SJCRH30 (cell line): ENCODE measurements at places on chromosomes 3 and 15. TPM values are rescaled to one million over a fixed set of nuclear protein-coding genes. Genes with fewer than 3 reads are reported as not detected.

DNA sequence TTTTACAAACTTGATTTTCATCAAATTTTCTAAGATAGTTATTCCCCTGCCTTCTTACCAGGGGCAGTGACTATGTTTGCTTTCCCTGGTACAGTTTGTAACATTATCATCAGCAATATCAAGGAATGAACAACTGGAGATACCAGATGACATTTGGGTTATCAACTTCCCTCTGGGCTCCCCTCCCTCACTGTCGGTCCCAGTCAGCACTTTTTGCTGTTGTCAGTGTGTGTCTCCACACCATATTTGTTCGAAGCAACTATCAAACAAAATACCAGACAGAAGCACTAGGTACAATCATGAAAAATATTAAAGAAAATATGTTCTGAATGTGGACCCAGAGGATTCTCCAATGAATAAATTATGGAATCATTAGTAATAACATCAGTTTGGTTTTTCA, 75.3 kb downstream of the PLOD2 start:
- no peak overlapping the region for H3K27ac ChIP-seq
- no peaks in the 10 kb centered on the region for H3K27me3 ChIP-seq
- no peaks in the 10 kb centered on the region for H3K36me3 ChIP-seq
- DNase-seq, result peak; percentile 11

DNA sequence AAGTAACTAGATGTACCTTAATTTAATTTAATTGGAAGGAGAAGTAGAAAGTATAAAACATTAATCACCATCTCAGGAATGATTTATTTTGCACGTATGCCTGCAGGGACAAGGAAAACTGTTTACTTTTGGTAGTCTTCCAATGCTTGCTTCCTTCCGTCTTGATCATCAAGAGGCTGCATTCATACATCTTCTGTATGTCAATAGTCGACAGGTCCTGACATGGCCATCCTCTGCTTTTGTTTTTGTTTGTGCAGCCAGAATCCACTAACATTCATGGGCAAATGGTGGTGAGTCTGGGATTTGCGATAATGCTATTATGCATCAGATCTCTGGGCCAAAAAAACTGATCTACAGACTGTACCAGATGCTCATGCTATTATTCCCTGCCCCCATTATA, 56.6 kb upstream of the ZPLD1 start:
- H3K27ac ChIP-seq, result no peak overlapping the region
- no peaks in the 10 kb centered on the region for H3K36me3 ChIP-seq
- DNase-seq, result no peak
- no peak overlapping the region for H3K4me3 ChIP-seq

DNA sequence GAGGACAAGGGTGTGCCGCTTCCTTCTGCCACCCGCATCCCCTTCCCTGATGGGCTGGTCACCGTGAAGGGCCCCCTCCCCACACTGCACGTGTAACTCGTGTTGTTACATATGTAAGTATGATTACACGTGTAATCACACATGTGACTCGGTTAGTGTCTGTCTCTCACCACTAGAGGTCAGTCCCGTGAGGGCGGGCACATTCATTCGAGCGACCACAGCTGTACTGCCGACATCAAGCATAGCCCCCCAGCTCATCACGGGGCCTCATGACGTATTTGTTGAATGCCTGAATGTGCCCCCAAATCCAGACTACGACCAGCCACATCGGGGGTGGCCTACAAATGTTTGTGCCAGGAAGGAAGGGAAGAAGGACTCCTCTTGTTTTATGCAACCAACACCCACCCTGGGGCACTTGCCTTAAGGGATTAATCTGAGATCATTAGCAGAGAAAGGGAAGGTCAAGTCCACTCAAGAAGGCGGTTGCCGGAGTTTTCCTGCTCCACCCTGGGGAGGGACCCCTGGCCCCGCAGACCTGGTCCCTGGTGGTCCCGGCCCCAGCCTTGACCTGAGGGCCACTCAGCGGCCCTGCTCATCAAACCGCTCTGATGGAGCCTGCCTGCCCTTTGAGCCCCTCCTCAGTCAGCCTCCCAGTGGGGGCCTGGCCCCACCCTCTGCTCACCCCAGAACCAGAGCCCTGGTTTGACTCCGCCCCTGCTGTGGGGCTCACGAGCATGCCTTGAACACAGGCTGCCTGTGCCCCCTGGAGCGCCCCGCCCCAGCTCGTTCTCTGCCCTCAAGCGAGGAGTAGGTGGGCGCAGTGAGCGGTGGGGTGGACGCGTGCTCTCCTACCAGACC, 52.8 kb downstream of the RGMA start:
- H3K4me3 ChIP-seq, result peak overlapping the region; percentile 33
- H3K27ac ChIP-seq, result peak overlapping the region; percentile 79
- peak; percentile 80 for DNase-seq
- H3K4me1 ChIP-seq, result peaks cover 15% of the 10 kb centered on the region

DNA sequence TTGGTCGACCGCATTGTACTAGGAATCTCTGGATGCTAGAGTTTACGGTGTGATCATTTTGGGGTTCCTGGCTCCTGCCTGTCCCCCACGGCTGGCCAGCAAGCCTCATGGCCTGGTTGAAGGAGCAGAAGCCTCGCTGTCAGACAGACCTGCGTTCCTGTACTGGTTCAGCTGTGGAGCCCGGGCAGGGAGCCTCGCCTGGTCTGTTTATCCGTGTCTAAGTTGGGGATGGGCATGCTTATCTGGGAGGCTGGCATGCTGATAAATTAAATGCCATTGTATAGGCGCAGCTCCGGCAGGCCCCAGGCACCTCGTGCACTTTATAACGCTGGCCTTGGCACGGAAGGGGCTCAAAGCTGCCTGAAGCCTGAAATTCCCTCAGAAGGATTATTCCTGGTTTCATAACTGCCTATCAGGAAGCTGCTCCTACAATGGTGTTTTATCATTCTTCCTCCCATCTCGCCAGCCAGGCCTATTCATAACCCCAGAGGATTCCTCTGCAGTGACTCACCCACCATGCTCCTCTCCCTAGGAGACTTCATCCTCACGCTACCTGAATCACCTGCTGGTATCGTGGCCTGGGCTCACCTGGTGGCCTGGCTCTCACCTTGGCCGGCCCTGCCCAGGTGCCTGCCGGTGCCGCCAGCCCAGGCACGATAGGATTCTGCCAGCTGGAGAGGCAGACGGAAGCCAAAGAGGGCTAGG, 110.9 kb downstream of the ASB7 start:
- no peaks in the 10 kb centered on the region for H3K36me3 ChIP-seq
- no peak overlapping the region for H3K4me3 ChIP-seq
- peak overlapping the region; percentile 67 for H3K27ac ChIP-seq
- peak; percentile 78 for DNase-seq

The CHDH gene
- total RNA-seq, result 0.41 and 0.42 TPM in 2 replicates

- H3K4me3 ChIP-seq, result no peak overlapping the region
- H3K36me3 ChIP-seq, result no peaks in the 10 kb centered on the region
- H3K4me1 ChIP-seq, result no peaks in the 10 kb centered on the region
- DNase-seq, result no peak
- H3K27me3 ChIP-seq, result no peaks in the 10 kb centered on the region
Measured at GRCh38 chr3:113623324-113623723, 73.1 kb downstream of the USF3 start.

The CAV3 gene
- total RNA-seq, result 21.9 and 24.1 TPM in 2 replicates

DNA sequence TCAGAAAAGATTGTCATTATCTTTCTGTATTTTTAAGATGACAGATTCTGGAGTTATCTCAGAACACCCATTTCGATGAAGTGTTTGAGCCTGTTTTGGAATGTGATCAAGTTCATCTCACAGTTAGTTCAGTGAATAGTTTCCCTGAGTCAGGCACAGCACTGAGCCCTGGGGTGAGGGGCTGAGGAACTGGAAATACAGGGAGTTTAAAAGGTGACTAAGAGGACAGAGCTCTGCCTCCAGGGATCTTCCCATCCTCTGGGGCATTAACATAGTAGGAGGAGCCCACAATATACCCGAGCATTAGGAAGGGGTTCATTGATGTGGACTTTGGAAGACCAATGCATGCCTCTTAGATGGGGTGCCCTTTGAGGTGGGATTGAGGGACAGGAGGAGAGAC, 355.1 kb downstream of the CLSTN2 start:
- no peak for DNase-seq
- no peaks in the 10 kb centered on the region for H3K27me3 ChIP-seq
- H3K36me3 ChIP-seq, result no peaks in the 10 kb centered on the region
- H3K27ac ChIP-seq, result no peak overlapping the region
- H3K4me1 ChIP-seq, result peaks cover 17% of the 10 kb centered on the region

DNA sequence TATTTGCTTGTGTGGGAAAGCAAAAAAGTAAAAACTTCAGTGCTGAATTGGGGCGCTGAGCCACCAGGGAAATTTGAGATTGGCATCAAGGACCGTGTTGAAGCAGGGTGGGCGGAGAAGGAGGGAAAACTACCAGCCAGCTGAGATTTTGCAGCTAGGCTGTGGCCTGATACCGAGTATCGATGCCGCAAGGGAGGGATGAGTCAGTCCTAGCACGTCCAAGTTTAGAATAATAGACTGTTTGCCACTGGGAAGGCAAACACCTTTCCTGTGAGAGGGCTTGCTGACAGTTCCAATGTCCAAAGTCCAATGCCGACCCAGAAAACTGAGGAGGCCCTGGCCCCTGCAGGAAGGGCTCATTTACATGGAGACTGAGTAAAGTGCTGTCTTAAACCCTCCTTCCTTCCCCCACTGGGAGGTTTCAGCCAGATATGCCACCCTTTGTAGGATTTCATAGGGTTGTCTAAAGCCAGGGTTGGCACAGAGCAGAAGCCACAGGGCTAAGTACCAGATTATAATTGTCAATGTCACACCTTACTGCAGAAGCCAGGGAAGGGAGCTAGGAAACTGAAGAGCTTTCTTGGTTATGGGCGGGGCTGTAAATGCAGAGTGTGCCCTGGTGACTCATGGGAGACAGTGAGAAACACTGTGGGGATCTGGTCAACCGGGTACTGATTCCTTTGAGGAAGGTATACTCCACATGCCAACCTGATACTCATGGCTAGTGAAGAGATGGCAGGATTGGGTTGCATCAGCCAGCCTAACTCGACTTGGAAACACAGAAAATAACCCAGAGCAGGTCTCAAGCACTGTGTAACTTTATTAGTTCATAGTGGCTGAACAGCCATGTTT, 28.4 kb upstream of the PIK3CB start:
- peak overlapping the region; percentile 17 for H3K4me3 ChIP-seq
- H3K27me3 ChIP-seq, result no peaks in the 10 kb centered on the region
- peak; percentile 26 for DNase-seq

GRCh38 chr3:60085649-60086048, 1035.8 kb upstream of the CFAP20DC start:
- no peak for DNase-seq
- no peaks in the 10 kb centered on the region for H3K27me3 ChIP-seq
- H3K27ac ChIP-seq, result no peak overlapping the region
- H3K4me3 ChIP-seq, result no peak overlapping the region

The ATP2B2 gene
- not detected in 2 replicates for total RNA-seq

The VPS13C gene
- 32.3 and 35.5 TPM in 2 replicates for total RNA-seq

GRCh38 chr15:35750051-35750450, 204.1 kb upstream of the DPH6 start:
- no peaks in the 10 kb centered on the region for H3K36me3 ChIP-seq
- no peak overlapping the region for H3K4me3 ChIP-seq
- H3K27ac ChIP-seq, result no peak overlapping the region
- H3K27me3 ChIP-seq, result peaks cover 3% of the 10 kb centered on the region; the same call in 1 of the 2 replicates

DNA sequence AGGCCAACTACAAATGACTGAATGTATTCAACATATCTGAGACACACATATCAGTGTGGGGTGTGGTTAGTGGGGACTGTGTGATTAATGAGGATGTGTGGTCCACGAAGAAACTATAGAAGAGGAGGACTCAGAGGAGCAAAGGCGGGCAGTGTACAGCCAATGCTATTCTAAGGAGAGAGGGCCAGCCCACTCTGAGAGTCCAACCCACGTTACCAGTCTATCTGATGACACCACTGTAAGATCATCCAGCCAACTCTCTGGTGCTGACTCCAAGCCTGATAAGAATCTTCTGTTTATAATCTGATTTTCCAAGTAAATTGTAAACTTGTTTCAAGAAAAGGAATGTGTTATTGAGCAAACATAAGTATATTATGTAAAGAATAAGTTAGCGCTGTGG, 47.2 kb downstream of the MCF2L2 start:
- H3K36me3 ChIP-seq, result no peaks in the 10 kb centered on the region
- no peaks in the 10 kb centered on the region for H3K4me1 ChIP-seq
- no peak for DNase-seq
- H3K4me3 ChIP-seq, result no peak overlapping the region
- no peaks in the 10 kb centered on the region for H3K27me3 ChIP-seq
- H3K27ac ChIP-seq, result no peak overlapping the region

- no peaks in the 10 kb centered on the region for H3K4me1 ChIP-seq
- peaks cover 55% of the 10 kb centered on the region for H3K36me3 ChIP-seq
- H3K4me3 ChIP-seq, result no peak overlapping the region
- H3K27ac ChIP-seq, result no peak overlapping the region
- no peak for DNase-seq
Measured at GRCh38 chr3:186075931-186076567, 32.8 kb downstream of the ETV5 start.

DNA sequence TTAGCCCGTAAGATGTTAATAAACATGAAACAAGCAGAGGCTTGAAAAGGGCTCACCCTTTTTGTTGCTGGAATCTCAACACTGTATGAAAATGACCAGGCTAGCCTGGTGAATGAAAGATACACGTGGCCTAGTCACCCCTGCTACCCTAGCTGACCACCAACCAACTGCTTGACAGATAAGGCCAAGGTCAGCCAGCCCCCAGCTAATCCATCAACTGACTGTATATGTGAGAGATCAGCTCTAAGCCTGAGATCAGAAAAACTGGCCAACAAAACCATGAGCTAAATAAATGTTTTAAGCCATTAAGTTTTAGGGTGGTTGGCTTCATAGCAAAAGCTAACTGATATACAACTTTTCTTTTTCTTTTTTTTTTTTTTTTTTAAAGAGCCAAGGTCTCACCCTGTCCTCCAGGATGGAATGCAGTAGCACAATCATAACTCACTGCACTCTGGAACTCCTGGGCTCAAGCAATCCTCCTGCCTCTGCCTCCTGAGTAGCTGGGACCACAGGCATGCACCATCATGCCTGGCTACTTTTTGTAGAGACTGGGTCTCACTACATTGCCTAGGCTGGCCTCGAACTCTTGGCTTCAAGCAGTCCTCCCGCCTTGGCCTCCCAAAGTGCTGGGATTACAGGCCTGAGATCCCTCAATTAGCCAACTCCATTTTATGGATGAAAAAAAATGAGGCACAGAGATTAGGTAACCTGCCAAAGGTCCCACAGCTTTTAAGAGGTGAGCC, 34.6 kb downstream of the SH3BP5 start:
- no peaks in the 10 kb centered on the region for H3K27me3 ChIP-seq
- H3K4me3 ChIP-seq, result no peak overlapping the region
- no peak for DNase-seq
- H3K36me3 ChIP-seq, result no peaks in the 10 kb centered on the region

The KBTBD8 gene
- 3.2 and 3.7 TPM in 2 replicates for total RNA-seq
